ENCODE measurements at places on chromosomes 4 and X.
A peak's percentile ranks its signal among the peaks of the same experiment; 100 is the strongest.

DNA sequence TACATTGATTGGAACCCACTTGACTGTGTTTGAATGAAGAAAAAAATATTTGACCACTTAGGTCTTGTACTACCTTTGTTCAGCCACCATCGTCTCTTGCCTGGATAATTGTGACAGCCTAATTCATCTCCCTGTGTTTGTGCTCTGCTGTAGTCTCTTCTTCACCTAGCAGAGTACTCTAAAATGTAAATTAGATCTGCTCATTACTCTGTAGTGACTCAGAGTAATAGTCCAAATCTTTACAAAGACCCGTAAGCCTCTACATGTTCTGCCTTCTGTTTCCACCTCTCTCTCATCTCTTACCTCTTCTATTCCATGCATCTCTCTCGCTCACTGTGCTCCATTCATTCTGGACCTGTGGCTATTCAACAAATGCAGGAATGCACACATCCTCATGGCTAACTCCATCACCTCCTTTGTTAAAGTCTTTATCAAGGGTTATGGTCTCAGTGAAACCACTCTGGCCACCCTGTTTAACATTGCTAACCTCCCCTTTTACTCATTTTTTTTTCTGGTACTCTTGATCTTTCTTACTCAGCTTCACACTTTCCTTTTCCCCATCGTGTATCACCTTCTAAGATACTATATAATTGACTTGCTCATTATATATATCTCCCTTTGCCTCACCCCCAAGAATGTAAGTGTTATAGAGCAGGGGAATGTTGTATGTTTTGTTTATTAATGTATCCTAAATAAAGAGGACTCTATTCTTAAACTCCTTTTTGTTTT lies 98.4 kb downstream of the STIM2 start:
- no peak for DNase-seq

DNA sequence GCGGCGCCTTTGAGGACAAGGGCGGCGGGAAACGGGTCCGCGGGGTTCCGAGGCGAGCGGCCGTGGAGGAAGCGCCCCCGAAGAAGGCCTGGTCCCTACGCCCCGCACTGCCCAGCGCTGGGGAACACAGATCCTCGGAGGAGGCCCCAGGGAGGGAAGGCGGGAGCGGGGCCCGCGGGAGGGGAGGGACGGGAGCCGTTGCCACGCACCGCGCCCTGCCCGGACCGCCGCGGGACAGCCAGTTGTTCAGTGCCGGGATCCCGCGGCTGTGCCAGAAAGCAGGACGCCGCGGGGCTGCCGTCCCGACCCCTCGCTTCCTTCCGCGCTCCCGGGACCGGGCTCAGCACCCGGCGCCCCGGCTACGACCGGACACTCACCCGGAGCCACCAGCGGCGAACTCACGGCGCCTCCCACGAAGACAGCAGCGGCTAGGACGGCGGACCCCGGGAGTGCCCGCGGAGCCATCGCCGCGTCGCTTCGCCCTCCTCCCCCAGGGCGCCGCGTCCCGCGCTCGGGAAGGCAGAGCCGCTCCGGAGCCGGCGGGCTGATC lies 278 bp downstream of the RELL1 start:
- peak; percentile 52 for DNase-seq

GRCh38 chr4:101020956-101021355 lies 326.4 kb downstream of the PPP3CA start:
- DNase-seq: peak; percentile 67

- no peak for DNase-seq
Observed at GRCh38 chr4:59666645-59667044, 1533.5 kb upstream of the ADGRL3 start.

DNA sequence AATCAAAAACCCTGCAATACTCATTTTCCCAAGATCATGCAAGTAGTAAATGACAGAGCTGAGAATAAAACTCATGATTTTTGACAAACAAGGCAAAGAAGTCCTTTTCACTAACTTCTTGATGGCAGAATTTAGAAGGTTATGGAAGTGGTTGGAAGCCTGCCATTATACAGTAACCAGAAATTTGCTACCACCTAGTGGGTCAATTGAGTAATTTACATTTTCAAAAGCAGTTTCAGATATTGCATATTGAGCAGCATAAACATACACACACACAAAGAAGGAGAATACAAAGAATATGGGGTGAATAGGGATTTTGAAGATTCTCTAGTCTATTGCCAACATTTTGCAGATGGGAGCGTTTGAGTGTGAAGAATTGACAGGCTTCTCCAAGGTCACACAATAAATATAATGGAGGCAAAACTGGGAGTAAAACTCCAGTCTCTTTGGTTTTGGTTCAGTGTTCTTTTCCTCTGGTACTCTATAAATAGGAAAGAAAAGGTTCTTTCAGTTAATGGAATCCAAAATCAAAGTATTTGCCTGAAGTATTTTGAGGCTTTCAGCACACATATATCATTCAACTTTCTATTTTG lies 70.2 kb downstream of the GC start:
- peak; percentile 54 for DNase-seq

- no peak for DNase-seq
Observed at GRCh38 chrX:66919280-66919832, 280.5 kb upstream of the EDA2R start.

GRCh38 chr4:145735347-145735675 lies 55.4 kb downstream of the C4orf51 start:
- DNase-seq: peak; percentile 99

DNA sequence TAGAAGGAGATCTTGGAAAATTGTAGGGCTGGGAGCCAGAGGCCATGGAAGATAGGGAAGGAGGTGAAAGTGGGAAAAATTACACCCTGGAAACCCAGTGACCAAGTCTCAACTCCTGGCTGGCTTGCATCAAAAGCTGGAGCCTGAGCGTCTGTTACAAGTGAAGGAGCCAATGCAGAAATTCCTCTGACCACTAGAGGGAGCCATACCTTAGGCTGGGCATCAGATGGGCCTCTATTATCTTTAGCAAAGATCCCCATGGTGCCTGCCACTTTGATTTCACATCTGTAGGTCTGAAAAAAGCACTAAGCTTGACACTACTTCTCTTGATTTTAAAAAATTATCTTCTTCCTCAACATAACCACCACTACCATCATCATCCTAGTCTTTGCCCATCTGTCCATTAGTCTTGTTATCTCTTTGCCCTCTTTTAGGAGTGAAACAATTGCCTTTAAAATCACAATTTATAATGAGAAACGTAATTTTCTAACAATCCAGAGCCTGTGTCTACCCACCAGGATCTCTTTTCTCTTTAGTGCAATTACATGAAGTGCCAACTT lies 62.9 kb downstream of the ANAPC4 start:
- peak; percentile 64 for DNase-seq
